Panc1 (cell line): ENCODE measurements at places on chromosomes 12 and 14. TPM values are rescaled to one million over a fixed set of nuclear protein-coding genes. Genes with fewer than 3 reads are reported as not detected.

- DNase-seq: no peak
Observed at GRCh38 chr12:32897281-32897610, 669 bp upstream of the PKP2 start.

Gene TMEM132D
- total RNA-seq: not detected

GRCh38 chr12:122297494-122297893 lies 31.2 kb upstream of the VPS33A start:
- no peak for DNase-seq

- no peak for DNase-seq
Observed at GRCh38 chr12:101044512-101045059, 165.5 kb downstream of the SLC5A8 start.

DNA sequence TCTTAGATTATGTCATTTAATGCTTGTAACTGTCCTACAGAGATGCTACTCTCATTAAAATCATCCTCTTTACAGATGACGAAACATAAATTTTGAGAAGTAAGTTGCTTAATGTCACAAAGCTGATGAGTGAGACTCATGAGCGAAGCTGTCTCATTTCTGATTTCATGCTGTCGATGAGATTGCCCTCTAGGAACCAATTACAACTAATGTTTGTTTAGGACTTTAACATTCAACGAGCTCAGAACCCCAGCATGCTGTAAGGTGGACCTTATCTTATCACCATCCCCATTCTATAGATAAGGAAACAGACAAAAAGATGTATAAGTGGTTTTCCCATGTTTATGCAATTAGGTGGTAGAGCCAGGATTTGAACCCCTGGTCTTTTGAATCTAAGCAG lies 23.1 kb downstream of the BHLHE41 start:
- DNase-seq: no peak

- no peak for DNase-seq
Observed at GRCh38 chr14:74953686-74954085, 1.7 kb downstream of the PGF start.

DNA sequence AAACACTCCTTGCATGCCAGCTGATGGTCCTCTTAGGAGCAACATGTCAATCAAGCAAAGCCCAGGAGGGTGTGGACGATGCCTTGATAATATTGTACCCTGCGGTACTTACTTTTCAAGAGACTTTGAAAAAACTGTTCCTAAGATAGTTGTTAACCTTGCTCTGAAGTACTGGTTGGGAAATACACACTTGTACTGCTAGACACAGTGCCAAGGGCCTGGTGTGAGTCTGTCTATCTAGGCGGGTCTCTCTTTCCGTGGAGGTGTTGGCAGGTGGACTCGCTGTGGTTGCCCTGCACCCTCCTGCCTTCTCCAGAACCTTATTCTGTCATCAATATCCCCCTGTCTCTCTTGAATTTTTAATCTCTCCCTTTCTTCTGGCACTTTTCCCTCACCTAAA lies 189.4 kb downstream of the NRXN3 start:
- no peak for DNase-seq

GRCh38 chr12:123854918-123855317 lies 92.8 kb downstream of the DNAH10 start:
- no peak for DNase-seq

Gene EID3
- total RNA-seq: 18.5 TPM

- DNase-seq: no peak
Observed at GRCh38 chr14:55789406-55789805, 209.4 kb downstream of the KTN1 start.

GRCh38 chr14:53167602-53168328 lies 14.6 kb upstream of the DDHD1 start:
- no peak for DNase-seq

DNA sequence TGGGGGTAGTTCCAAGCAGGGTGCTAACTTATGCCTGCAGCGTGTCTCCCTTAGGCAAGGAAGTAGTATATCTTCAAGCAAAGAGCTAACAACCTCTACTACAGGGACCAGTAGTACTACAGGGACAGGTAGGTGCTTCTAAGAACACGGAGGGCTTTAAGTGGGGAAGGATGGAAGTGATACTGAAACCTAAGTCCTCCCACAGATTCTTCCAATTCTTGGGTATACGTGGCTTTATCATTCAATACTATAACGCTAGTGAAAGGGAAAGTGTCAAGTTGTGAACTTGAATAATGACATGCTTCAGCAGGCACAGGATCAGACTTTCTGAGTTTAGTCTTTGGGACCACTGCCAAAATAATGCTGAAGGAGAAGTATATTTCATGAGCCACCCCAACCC lies 241.7 kb downstream of the CEP128 start:
- no peak for DNase-seq

Gene SMIM41
- total RNA-seq: not detected

GRCh38 chr14:90556012-90556477 lies 159.2 kb downstream of the CALM1 start:
- no peak for DNase-seq

GRCh38 chr14:81312289-81312876 lies 87.7 kb downstream of the STON2 start:
- no peak for DNase-seq

DNA sequence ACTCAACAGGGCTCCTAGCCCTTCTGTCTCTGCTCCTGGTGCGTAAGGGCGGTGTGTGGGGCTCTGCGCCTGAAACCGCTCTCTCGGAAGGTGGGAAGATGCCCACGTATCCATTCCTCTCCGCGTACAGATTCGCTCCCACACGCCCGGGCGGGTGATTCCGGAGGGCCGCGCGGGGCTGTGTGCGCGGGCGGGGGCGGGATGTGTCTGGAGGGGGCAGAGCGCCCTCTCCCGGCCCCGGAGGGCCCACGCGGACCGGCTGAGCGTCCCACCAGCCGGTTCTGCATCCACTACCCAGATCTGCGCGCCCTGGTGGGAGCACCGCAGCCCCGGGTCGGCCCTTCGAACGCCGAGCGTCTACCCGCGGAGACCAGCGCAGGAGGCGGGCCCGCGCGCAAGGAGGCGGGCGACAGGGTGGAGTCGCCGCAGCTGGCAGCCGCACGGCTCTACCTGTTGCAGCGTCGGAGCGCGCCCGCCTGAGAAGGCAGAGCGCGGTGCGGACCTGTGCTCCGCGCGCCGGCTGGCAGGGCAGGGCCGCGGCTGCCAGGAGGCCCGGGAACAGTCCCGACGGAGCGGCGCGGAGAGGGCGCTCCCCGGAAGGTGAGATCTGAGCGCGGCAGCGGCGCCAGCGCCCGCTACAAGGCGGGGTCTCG lies 1.4 kb upstream of the KCNK13 start:
- no peak for DNase-seq

DNA sequence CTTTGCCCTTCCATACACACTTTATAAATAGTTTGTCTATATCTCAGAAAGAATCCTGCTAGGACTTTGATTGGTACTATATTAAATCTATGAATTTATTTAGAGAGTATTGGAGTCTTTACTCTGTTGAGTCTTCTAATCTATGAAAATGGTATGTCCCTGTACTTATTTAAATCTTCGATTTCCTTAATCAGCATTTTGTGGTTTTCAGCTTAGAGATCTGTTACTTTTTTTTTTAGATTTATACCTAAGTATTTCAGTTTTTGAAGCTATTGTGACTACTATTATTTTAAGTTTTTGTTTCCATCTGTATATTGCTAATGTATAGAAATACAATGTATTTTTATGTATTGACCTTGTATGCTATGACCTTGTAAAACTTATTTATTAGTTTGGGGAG lies 13.4 kb upstream of the IFI27L2 start:
- DNase-seq: no peak

DNA sequence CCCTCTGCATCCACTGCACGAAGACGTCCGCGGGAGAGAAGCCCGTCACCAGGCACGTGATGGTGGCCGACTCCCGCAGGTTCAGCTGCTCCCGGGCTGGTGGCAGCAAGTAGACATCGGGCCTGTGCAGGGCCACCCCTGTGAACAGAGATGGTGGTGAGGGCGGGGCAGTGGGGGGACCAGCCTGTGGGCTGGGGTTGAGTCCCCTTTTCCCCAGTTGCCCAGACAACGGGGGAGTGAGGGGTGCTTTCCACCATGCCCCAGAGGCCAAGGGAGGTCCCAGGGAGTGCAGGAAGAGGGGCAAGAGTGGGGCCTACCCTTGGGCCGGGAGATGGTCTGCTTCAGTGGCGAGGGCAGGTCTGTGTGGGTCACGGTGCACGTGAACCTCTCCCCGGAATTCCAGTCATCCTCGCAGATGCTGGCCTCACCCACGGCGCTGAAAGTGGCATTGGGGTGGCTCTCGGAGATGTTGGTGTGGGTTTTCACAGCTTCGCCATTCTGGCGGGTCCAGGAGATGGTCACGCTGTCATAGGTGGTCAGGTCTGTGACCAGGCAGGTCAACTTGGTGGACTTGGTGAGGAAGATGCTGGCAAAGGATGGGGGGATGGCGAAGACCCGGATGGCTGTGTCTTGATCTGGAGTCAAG lies 328.3 kb downstream of the TMEM121 start:
- no peak for DNase-seq
